ENCODE measurements at places on chromosomes 13 and 19.

DNA sequence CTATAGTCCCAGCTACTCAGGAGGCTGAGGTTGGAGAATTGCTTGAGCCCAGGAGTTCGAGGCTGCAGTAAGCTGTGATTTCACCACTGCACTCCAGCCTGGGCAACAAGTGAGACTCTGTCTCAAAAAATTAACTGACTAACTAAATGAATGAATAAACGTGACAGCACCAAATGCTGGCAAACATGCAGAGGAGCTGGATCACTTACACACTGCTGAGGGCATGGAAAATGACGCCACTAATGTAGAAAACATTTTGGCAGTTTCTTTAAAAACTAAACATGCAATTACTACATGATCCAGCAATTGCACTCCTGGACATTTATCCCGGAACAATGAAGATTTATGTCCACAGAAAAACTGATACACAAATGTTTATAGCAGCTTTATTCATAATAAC is 31.3 kb upstream of the GTF3A start:
- no peak for DNase-seq

- no peak for DNase-seq
These were observed 51.8 kb downstream of the F2RL3 start for GRCh38 chr19:16940626-16941025.

DNA sequence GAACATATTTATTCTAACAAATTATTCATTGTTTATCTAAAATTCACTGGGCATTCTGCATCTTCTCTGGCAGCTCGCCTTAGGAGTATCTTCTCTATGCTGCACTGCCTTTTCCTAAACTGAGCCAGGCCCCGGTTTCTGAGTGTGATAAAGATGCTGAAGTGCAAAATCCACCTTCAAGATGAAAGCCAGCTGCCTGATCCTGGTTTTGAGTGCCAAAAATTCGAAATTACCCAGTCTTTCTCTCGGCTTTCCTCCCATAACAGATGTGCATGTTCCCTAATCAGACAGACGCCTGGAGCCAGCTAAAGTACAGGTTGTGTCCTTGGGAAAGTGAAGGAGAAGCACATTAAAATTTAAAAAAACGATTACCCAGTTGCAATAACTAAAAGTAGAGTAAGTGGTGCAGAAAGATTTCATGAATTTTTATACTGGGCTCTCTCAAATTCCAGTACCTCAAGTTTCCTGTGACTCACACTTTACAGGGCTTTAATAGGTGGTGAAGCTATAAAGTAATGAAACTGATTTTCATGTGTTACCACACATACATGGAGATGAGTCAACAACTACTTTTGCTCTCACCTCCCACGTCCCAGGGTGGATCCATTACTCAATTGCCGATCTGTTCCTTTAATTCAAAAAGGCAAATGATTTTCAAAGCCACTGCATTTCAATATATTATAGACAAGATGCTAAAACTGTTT is 65.0 kb upstream of the GTF2F2 start:
- DNase-seq, result no peak

- DNase-seq, result no peak
These were observed 66.8 kb upstream of the MED4 start for GRCh38 chr13:48161530-48162179.

DNA sequence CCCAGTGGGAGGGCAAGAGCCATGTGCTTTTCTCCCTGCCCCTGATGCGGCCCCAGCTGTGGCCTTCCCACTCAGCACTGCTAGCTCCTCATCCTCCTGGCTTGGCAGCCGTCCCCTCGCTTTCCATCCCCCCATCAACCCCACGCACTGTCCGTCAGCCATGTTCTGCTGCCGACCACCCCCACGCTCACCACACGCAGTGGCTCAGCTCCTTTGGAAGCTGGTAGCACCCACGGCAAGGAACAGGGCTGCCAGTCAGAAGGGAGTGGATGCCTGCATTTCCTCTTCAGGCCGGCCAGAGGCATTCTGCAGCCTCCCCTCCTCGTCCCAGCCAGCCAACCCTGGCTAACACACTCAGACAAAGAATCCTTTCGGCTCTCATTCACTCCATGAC is 6.3 kb downstream of the CALM3 start:
- no peak for DNase-seq

DNA sequence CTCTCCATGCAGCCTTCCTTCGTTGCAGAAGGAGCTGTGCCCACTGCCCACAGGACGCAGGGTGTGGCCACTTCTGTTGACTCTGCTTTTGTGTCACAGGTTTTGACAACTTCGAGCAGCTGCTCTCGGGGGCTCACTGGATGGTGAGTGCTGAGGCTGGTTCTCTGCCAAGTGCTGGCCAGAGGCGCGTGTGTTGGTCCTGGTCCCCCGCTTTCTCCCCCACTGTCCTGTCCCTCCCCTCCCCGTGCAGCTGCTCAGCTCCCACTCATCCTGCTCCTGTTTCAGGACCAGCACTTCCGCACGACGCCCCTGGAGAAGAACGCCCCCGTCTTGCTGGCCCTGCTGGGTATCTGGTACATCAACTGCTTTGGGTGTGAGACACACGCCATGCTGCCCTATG is 10.6 kb upstream of the PDCD2L start:
- no peak for DNase-seq

DNA sequence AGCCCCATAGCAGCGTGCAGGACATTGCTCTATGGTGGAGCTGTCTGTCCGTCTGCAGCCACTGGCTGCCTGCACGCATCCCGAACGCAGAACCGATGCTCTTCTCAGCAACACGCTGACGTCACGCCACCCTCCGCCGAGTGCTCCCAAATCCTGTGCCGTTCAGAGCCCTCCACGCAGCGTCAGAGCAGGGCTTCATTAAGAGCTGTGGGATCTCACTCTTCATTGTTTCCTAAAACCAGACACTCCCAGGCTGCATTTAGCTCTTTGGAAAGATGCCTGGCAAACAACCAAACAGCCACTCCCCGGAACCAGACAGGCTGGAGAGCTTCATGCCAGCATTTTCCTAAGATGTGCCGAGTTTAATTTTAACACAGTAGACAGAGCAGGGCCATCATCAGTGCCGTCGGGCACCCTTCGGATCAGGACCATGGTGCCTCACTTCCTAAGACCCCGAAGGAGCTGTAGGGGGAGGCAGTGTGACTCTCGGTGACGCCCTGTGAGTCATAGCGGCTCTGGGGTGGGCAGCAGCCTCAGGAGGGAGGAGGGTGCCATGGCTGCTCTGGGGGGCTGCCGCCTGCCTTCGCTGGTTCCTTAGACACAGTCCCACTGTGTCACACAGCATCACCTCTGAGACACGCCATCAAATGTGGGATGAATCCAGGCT is 131.5 kb upstream of the MCF2L start:
- no peak for DNase-seq

- DNase-seq, result no peak
These were observed 44.5 kb upstream of the SPACA7 start for GRCh38 chr13:112331675-112332074.

- DNase-seq, result no peak
These were observed 12.0 kb downstream of the CERS4 start for GRCh38 chr19:8221161-8221560.

GRCh38 chr13:112250788-112251445 is 125.2 kb upstream of the SPACA7 start:
- no peak for DNase-seq

GRCh38 chr13:49217962-49218492 is 2.1 kb upstream of the MLNR start:
- DNase-seq, result no peak

DNA sequence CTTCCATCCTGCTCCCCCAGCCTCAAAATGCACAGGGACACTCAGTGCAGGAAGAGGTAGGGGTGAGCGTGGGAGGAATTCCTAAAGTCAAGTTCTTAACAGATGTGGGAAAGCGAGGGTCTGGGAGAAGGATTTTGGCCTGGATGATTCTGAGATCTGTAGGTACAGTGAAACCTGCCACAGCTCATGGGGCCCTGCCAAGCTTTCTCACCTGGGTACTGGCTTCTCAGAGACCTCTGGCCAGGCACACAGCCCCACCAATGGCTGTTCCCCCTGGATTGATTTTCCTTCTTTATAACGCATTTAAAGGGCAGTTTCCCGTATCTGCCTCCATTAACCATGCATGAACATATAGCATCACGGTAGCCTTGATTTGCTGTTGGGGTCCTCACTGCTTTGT is 47.0 kb upstream of the GSX1 start:
- DNase-seq, result no peak

- DNase-seq, result no peak
These were observed 1264.6 kb downstream of the PCDH9 start for GRCh38 chr13:65965501-65965900.

DNA sequence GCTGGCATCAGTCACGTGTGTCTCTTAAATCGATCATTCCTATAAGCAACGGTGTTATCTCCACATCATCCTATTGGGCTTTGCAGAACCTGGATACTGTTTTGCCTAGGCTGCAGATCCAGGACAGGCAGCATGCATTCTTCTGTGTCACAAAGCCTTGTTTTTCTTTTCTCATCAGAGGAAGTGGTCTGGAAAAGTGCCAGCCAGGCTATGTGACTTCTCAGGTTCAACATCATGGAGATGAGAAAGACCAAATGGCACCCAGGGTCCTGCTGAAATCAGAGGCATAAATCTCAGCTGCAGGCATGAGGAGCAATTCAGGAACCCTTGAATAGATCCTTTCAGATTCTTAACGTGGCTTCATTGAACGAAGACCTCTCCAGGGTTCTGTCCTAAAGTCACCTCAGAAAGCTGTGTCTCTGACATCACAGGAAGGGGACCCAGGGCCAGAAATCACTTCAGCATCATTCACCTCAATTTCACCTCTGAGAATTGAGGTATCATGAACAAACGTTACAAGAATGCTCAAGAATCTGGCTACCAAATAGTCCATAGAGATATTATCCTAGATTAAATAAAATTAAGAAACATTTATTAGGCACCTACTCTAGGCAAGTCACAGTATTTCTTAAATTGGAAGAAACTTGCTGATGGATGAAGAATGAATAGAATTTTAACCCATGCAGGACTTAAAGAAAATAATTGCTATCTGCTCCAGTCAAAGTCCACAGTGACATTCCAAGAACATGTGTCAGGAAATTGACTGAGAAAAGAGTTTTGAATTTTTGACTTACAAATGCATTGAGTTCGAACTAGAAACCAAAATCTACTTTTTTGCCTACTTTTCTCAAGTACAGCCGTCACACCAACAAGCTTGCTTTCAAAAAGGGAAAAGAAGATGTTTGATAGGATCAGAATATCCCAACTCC is 124.1 kb downstream of the COG6 start:
- peak; percentile 56 for DNase-seq

DNA sequence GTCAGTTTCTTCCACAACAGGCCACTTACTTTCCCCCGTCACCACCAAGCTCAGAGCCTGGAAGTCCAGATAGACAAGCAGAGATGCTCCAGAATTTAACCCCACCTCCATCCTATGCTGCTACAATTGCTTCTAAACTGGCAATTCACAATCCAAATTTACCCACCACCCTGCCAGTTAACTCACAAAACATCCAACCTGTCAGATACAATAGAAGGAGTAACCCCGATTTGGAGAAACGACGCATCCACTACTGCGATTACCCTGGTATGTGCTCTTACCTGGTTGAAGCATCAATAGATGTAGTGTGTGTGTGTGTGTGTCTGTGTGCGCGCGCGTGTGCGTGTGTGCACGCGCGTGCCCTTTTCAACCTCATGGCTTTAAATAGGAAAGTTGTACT is 3.7 kb downstream of the KLF5 start:
- DNase-seq, result no peak

GRCh38 chr13:63025741-63026140 is 1610.1 kb upstream of the PCDH20 start:
- no peak for DNase-seq

- no peak for DNase-seq
These were observed 1218.8 kb upstream of the ATXN8OS start for GRCh38 chr13:68888832-68889231.

DNA sequence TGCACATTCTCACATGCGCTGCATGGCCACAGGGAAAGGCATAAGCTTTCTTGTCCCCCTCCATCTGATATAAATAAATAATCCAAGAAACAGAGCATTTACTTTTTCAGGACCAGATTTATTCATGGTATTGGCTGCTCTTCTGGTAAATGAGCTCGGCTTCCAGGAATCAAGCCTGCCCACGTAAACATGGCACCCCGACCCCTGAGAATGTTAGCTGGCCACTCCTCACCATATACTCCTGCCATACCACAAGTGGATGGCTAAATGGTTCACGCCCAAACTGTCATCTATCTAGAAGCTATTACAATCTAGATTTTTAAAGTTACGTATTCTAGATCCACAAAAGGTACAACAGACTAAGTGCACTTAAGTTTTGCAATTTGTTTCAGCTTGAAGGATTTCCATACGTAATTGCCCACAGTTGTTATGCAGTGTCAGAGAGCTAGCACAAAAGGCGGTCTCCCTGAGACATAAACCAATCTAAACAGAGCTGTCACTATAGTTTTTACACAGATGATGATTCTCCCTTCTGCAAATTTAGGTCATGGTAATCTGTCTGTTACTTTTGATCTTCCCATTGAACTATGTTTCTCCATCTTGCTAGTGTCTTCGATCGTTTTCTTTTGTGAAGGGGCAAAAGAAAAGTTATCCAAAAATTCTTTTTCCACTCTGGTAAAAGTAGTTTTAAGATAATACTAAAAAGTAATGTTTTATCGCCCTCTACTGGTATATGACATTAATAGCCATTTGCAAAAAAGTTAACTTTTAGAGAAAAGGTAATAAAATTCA is 16.2 kb upstream of the FOXO1 start:
- DNase-seq, result peak; percentile 46

- DNase-seq, result no peak
These were observed 62.5 kb upstream of the MEDAG start for GRCh38 chr13:30843548-30843947.

DNA sequence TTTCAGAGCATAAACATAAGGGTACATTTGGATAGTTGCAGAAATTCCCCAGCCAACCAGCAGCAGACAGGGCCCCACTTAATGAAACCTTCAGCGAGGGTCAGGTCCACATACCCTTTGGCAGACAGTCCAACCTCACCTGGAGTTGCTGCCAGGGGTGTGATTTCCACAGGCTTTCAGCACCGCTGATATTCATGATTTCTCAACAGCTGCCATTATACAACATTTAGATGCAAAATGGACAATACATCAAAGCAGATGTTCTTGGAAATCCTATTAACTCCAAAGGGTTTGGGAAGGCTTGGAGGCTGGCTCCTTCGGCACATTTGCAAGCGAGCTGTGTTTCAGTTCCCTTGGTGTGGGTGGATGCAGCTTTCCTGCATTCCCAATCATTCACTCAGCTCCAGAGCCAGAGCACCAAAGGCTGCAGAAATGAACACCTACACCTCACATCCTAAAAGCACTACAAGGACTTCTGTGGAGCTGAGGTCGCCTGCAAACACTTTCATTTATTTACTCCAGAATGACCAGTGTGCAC is 147.2 kb upstream of the VSTM2B start:
- no peak for DNase-seq

Data from central memory CD4-positive, alpha-beta T cell (primary cell).